ENCODE measurements at places on chromosomes 3 and 15.

DNA sequence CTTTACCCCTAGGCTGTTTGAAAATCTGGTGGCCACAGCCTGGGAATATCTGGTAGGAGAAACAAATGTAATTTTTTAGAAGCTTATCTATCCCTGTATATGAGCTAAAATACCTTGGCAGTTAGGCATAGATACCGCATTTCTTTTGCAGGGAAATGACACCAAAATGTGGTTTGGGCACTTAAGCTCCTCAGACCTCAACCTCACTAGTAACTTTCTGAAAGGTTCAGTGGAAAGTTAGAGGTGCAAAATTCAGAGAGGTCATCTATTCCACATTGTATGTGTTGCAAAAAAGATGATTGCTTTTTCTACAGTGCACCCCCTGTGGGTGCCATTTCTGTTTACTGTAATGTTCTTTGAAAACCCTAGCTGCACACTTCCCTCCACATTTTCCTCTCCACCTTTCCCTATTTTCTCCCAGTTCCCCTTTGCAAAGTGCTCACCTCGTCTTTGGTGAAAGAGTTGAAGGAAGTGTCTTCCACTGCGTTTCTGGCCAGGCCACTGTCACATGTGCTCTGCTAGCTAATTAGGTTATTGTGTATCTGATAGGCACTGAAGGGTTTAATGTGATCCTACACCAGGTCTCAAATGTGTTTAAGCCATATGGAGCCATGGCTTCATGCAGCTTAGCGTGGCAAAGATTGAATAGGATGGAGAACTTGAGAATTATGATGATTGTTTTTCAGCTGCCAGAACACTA, 1.3 kb downstream of the SACM1L start:
- no peak for DNase-seq

GRCh38 chr15:59350421-59350732, 22.3 kb downstream of the MYO1E start:
- no peak for DNase-seq

DNA sequence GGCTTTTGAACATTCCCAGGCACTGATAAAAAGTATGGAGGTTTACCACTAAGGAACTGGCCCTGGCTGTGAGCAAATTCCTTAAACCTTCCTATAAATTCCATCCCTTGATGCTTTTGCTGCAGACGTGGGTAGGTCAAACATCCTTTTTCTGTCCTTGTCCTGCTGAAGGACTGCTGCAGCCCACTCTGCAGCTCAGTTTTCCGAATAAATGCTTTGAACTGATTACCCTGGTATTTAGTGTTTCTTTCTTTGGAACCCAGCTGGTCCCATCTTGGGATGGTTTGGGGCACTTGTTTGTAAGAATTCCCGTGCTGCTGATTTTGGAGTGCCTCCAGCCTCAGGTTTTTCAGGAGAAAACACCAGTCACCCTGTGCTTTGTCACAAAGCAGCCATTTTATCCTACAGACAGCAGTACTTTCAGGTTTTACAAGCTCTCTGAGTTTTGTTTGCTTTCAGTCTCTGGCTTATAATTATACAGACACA, 815.9 kb downstream of the VGLL3 start:
- no peak for DNase-seq

DNA sequence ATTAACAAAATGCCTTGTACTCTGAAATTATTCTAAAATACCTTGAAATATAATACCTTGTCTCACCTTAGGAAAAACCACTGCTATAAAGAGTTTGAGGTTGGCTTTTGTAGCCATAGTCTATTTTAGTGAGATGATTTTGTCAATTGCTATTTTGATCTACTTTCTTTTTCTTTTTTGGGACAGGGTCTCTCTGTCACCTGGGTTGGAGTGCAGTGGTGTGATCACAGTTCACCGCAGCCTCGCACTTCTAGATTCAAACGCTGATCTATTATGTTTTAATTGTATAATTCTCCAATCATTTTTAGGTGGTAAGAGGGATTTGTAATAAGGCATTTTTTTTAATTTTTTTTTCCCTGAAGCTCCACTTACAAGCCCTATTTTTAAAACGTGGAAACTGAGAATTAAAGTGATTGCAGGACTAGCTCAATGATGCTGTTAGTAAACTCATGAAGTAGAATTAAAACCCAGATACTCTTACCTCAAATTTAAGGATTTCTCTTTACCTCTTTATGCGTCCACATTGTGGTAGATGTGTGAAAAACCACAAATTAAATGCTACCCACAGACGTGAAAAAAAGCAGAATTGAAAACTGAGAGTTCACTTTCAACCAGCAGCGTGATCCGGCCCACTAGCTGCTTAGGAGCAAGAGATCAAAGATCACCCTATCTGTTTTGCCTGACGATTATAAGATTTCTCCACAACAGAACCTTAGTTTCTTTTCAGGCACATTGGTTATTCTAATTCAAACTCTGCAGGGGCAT, 384.2 kb downstream of the CGGBP1 start:
- DNase-seq, result no peak

- no peak for DNase-seq
Measured at GRCh38 chr3:106033654-106034053, 164.8 kb upstream of the CBLB start.

DNA sequence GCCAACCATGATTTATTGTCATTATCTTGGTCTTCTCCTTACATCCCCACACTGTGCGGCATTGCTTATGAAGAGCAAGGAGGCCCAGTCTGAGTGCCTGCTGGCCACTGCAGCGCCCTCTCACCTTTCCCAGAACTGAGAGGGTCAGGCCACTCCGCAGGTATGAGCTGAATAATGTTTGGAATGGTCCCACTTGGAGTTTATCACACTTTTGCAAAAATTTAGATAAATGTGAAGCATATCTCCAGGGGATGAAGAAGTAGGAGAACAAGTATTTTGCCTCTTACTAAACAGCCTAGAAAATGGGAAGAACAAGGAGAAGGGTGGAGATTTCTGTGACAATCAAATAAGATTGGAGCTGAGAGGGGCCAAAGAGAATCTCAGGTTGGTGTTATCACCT, 74.4 kb upstream of the GSK3B start:
- no peak for DNase-seq

GRCh38 chr3:178537122-178537705, 978 bp downstream of the KCNMB2 start:
- no peak for DNase-seq

- DNase-seq, result no peak
Measured at GRCh38 chr3:143514109-143514508, 334.2 kb downstream of the SLC9A9 start.

DNA sequence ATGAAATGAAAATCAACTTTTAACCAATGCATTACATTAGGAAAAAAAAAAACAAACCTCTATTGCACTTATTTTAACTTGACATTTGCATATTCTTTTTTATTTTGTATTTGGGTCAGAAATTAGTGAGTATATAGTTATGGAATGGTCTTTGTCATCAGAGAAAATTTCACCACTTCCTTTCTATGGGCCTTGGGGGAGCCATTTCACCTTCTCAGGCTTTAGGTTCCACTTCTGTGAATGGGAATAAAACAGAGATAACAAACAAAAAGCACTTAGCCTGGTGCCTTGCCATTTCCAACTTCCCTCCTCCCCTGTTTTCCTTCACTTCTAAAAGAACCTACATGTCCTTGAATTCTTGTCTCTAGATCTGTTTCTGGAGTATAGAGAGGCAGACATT, 168.0 kb upstream of the STT3B start:
- DNase-seq, result no peak

GRCh38 chr3:117263270-117263669, 553.7 kb downstream of the TUSC7 start:
- no peak for DNase-seq

DNA sequence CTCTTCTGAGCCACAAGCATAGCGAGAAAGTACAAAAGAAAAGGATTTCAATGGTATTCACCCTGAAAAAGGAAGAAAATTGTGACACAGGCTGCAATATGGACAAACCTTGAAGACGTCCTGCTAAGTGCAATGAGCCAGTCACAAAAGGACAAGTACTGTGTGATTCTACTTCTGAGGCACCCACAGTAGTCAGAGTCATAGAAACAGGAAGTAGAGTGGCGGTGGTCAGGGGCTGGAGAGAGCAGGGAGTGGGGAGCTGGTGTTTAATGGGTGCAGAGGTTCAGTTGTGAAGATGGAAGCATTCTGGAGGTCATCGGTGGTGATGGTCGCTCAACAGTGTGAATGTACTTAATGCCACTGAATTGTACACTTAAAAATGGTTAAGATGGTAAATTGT, 180.5 kb downstream of the APBA2 start:
- no peak for DNase-seq

DNA sequence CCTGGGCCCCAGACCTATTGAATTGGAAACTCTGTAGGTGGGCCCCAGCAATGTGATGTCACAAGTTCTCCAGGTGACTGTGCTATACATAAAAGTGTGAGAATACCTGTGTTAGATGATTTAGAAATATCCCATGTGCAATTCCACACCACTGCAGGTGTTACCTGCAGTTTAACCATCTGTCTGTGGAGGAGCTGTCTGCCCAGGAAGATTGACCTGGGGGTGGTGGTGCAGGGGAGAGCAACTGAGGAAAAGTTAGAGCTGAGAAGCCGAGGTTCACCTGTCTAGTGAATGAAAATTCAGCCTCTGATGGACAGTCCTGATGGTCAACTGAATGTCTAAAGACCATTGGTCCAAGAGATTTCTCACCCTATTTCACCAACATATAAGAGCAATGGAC, 132.2 kb upstream of the SLC24A5 start:
- DNase-seq, result no peak

GRCh38 chr3:136728473-136728872, 23.7 kb downstream of the STAG1 start:
- no peak for DNase-seq
